ENCODE measurements at places on chromosomes 12 and 14. TPM values are rescaled to one million over a fixed set of nuclear protein-coding genes. Genes with fewer than 3 reads are reported as not detected.

DNA sequence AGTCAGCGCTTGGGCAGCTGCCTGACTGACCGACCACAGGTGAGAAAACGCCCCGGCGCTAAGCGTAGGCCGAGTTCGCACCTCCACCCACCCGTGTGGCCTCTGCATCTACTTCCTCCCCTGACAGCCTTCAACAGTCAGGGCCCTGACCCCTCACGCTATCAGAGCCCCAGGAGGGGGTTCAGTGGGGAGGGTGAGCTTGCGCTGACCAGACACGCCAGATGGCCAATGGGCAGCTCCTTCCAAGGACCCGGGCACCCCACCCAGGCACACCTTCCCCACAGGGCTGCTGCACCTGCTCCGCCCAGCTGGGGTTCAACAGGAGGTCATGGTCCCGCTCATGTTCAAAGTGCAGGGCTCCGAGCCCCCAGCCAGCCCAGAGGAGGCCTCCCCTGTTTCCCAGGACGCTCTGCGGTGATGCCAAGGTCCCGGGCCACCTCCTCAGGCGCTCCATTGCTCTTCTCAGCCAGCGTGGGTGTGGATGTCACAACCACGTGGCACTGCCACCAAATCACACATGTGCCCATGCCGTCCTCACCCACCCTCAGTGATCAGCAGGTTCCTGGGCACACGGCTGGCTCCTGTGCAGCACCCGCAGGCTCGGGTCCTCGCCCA is 48.7 kb upstream of the BCL11B start:
- no peak overlapping the region for H3K4me3 ChIP-seq
- no peaks in the 10 kb centered on the region for H3K4me1 ChIP-seq
- H3K36me3 ChIP-seq: no peaks in the 10 kb centered on the region
- no peak overlapping the region for H3K27ac ChIP-seq
- no peaks in the 10 kb centered on the region for H3K27me3 ChIP-seq

DNA sequence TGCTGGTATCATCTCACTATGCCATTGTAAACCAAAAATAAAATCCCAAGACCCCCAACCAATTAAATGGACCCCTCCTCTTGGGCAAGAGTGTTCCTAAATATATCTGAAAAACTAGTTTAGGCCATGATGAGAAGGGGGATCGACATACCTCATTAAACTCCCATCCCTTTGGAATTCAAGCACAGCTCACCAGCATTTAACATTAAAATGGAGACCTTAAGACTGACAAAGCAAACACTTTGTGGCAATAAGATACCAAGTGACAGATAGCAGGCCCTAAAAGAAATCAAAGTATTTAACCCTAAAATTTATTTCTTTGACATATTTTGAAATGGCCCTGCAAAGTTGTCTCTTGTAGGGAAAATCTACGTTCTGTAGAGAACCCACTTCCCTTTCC is 387.9 kb downstream of the KCNH5 start:
- no peaks in the 10 kb centered on the region for H3K27me3 ChIP-seq
- no peaks in the 10 kb centered on the region for H3K36me3 ChIP-seq
- H3K27ac ChIP-seq: no peak overlapping the region
- H3K4me1 ChIP-seq: no peaks in the 10 kb centered on the region

DNA sequence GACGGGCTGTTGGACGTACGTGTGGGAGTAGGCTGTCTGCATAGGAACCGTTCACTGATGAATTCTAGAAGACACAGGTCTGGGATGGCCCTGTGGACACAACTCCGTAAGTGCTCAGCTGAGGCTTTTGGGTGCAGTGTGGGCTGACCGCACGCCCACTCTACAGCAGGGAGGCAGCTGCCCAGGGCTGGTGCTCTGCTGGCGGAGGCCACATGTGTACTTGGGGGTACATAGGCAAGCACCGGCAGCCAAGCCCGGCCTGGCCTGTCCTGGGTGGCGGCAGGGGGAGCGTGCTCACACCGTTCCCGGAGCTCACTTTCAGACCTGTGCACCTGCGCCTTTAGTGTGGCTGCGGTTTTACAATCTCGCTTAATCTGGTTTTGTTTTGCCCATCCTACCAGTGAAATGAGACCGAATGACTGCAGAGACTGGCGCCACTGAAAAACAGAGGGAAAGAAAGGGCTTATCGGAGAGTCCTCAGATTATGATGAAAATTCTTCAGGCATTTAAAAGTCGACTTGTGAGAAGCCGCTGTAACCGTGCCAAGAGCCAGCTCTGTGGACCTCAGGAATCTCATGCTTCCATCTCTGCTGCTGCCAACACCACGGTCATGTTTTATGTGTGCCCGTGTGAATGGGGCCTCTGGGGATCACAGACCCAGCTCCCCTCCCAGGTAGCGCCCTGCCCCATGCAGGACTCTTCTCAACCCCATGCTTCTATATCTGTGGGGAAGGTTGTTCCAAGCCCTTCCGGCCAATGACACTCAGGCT is 45.8 kb downstream of the SSH1 start:
- H3K4me1 ChIP-seq: peaks cover 25% of the 10 kb centered on the region
- H3K4me3 ChIP-seq: no peak overlapping the region
- no peak for DNase-seq
- H3K36me3 ChIP-seq: no peaks in the 10 kb centered on the region
- no peak overlapping the region for H3K27ac ChIP-seq
- no peaks in the 10 kb centered on the region for H3K27me3 ChIP-seq

GRCh38 chr12:110636516-110636915 is 22.6 kb downstream of the TCTN1 start:
- H3K27ac ChIP-seq: no peak overlapping the region
- DNase-seq: no peak
- H3K27me3 ChIP-seq: no peaks in the 10 kb centered on the region
- H3K4me3 ChIP-seq: no peak overlapping the region
- H3K36me3 ChIP-seq: no peaks in the 10 kb centered on the region

DNA sequence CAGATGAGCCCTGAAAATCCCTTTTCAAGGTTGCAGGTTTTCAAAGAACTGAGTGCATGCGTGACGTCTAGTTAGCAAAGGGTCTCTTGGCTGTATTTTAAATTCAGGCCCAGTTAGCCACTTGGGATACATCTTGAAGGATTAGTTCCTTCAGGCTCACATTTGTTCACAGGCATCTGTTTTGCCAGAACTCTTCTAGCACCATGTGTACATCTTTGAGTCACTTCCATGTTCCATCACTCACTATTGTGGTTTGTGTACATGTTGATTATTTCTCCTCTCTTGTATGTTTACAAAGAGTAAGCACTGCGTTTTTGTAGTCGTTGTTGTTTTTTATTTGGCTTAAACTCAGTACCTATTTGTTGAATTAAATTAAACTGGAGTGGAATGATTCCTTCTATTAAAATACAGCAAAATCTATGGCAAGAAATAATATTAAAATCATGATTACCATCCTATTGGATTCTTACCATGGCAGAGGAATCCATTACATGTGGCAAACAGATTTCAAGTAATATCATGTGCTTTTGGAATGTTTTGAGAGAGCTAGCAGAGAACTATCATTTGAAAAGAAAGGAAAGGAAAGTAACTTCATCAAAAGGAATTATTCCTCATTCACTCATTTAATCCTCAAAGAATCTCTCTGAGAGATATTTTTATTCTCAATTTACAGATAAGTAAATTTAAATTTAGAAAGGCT is 438.9 kb upstream of the FAR2 start:
- DNase-seq: no peak
- no peaks in the 10 kb centered on the region for H3K36me3 ChIP-seq
- H3K4me1 ChIP-seq: no peaks in the 10 kb centered on the region

DNA sequence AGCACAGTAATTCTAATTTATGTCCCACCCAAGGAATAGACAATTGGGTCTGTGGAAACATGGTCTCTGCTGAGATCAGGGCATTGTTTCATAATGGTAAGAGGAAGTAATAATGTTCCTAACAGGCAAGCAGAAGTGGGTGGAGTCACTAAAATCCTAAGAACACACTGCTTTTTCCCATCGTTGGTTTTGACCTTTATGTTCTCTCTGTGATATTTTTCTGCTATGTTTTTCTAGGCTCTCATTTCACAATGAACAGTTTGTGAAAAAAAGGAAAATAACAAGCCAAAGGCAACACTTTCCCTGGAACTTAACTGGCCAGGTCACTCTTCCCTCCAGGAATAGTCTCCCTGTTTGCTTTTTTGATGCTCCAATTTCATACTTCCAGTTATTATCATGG is 80.6 kb upstream of the OVCH1 start:
- DNase-seq: no peak
- no peak overlapping the region for H3K4me3 ChIP-seq
- peaks cover 21% of the 10 kb centered on the region for H3K4me1 ChIP-seq
- H3K27ac ChIP-seq: no peak overlapping the region
- no peaks in the 10 kb centered on the region for H3K27me3 ChIP-seq

DNA sequence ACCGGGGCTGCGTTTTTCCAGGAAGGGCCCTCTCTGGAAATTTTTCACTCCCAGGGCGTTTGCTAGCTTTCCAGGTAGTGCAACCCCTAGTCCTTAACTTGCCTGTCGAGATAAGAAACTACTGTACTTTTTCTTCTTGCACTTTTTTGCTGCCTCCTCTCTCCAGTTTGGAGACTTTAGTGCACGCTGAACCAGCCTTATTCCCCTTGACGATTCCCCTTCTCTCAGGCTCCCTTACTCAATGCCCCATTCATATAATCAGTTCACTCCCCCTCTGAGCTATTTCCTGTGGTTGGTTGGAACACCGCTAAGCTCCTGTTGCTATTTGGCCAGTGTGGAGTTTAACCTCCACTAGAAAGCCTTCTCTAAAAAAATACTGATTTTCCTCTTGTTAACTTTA is 682 bp downstream of the CREBL2 start:
- H3K27ac ChIP-seq: peak overlapping the region; percentile 89
- no peaks in the 10 kb centered on the region for H3K27me3 ChIP-seq
- H3K4me1 ChIP-seq: peaks cover 52% of the 10 kb centered on the region
- H3K36me3 ChIP-seq: no peaks in the 10 kb centered on the region

GRCh38 chr12:5768581-5769196 is 176.4 kb downstream of the ANO2 start:
- H3K4me1 ChIP-seq: peaks cover 16% of the 10 kb centered on the region
- no peak overlapping the region for H3K27ac ChIP-seq
- no peaks in the 10 kb centered on the region for H3K27me3 ChIP-seq
- no peak for DNase-seq
- H3K4me3 ChIP-seq: no peak overlapping the region

The AMHR2 gene
- total RNA-seq: 1.2 TPM

The PSMD9 gene
- 46.2 TPM for total RNA-seq

The KIF26A gene
- total RNA-seq: 2.7 TPM

The ZC3H14 gene
- 58.4 TPM for total RNA-seq

The PYM1 gene
- 25.8 TPM for total RNA-seq

The KCNMB4 gene
- total RNA-seq: 2.7 TPM

All from vagina (tissue), 2 donors.